HT1080 (cell line): ENCODE measurements at places on chromosomes 1 and 21.

DNA sequence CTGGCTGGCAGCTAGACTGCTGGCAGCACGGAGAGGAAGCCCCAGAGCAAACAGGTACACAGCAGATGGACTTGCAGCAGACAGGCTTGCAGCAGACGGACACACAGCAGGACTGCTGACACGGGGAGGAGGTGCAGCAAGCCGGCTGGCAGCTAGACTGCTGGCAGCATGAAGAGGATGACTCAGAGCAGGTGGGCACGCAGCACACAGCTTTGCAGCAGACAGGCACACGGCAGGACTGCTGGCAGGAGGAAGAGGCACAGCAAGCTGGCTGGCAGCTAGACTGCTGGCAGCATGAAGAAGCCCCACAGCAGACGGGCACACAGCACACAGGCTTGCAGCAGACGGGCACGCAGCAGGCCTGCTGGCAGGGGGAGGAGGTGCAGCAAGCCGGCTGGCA lies 498 bp downstream of the KRTAP10-2 start:
- peak; percentile 49 for DNase-seq

DNA sequence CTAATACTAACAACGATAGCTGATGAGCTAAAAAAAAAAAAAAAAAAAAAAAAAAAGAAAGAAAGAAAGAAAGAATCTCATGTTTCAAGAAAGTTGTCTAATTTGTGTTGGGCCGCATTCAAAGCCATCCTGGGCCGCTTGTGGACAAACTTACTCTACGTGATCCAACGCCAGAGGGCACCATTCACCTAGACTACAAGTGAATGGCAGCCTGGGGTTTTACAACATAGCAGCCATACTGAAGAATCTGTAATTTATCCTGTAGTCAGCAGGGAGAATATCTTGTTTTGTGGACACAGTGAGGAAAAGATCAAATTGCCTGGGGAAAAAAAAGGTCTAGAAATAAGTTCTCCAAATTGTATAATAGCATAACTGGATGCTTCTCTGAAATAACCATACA lies 47.0 kb downstream of the CYP2J2 start:
- peak; percentile 56 for DNase-seq

- no peak for DNase-seq
These were observed 6.7 kb downstream of the ADIPOR1 start for GRCh38 chr1:202951437-202951836.

DNA sequence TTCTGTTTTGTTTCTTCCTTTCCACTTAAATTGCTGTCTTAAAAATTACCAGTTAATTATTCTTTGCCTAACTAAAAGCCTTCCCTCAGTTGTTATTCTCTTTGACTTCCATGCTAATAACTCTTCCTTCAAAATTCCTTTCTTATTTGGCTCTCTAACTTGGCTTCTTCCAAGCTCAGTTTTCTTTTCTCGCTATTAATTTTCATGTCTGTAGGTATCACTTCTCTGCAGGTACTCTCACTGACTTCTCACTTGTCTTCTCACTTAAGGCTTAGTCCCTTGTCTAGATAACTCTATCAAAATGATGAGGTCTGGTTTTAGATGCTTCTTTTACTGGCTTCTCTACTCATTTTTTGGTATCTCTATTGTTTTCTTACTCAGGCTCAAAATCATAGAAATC lies 10.1 kb downstream of the CDC7 start:
- no peak for DNase-seq

DNA sequence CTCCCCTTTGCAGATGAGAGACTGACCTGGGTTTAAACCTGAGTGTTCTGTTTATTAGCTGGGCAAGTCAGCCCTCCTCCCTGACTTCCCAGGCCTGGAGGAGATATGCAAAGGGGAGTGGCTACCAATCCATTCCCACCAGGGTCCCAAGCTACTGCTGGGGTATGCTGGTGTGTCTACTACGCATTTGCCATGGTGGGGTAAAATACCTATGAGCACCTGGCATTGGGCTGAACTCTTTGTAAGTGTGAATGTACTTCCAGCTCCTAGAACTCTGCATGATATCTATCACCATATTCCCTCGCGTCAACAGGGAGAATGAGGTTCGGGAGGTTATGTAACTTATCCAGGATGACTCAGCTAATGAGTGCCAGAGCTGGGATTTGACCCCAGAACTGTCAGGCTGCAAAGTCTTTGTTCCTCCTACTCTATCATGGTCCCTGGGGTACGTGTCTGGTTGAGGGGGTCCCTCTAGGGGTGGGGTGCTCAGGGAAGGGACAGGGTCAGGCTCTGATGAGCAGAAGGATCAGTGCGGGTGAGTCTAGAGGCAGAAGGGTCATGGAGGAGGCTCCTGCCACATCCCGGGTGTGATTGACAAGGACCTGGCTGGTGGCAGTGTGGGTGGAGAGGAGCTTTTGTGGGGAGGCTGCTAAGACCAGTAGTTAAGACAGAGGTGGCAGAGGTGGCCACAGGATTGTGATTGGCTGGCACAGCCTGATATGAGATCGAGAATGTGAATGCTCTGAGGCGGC lies 16.7 kb downstream of the AMPD2 start:
- DNase-seq, result peak; percentile 51

DNA sequence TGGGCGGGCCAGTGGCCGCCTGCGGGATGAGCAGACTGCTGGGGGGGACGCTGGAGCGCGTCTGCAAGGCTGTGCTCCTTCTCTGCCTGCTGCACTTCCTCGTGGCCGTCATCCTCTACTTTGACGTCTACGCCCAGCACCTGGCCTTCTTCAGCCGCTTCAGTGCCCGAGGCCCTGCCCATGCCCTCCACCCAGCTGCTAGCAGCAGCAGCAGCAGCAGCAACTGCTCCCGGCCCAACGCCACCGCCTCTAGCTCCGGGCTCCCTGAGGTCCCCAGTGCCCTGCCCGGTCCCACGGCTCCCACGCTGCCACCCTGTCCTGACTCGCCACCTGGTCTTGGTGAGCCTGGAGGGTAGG lies 2.1 kb downstream of the B4GALT2 start:
- DNase-seq, result no peak

DNA sequence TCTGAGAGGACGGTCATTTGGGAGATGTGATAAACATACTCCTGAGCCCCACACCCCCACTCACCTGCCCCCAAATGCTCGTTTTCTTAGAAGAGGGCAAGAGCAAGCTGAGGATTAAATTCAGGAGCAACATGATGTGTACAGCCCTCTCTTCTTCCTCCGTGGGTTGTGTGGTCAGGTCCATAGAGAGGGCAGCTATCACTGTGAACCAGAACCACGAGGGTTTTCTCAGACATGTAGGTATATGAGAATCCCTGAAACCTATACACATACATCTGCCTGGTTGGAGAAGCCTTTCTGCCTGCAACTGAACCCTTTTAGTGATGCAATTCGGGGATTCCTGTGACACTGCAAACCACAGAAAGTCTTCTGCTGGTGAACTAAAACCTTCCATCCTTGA lies 38.9 kb downstream of the PGM1 start:
- DNase-seq, result no peak

DNA sequence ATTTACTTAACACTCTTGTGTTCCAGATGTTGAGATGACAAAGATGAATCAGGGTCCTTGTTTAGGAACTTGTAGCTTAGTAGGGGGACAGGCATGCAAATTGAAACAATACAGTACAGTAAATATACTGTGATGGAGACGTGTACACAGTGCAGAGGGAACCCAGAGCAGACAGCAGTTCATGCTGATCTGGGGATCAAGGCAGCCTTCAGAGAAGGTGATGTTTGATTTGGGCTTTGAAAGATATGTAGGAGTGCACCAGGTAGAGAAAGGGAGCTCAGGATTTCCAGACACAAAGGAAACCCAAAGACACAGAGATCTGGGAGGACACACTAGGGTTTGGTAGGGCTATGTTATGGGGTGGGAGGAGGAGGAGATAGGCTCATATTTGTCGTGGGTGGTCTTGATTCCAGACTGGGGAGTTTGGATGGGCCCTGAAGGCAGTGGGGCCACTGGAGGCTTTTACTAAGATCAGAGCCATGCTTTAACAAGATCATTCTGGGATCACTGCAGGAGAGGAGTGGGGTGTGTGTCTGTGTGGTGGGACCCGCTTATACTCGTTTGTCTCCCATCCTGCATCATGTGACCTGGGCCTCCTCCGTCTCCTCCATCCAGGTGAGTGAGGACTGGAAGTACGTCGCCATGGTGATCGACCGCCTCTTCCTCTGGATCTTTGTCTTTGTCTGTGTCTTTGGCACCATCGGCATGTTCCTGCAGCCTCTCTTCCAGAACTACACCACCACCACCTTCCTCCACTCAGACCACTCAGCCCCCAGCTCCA lies 7.8 kb downstream of the CHRNB2 start:
- no peak for DNase-seq

DNA sequence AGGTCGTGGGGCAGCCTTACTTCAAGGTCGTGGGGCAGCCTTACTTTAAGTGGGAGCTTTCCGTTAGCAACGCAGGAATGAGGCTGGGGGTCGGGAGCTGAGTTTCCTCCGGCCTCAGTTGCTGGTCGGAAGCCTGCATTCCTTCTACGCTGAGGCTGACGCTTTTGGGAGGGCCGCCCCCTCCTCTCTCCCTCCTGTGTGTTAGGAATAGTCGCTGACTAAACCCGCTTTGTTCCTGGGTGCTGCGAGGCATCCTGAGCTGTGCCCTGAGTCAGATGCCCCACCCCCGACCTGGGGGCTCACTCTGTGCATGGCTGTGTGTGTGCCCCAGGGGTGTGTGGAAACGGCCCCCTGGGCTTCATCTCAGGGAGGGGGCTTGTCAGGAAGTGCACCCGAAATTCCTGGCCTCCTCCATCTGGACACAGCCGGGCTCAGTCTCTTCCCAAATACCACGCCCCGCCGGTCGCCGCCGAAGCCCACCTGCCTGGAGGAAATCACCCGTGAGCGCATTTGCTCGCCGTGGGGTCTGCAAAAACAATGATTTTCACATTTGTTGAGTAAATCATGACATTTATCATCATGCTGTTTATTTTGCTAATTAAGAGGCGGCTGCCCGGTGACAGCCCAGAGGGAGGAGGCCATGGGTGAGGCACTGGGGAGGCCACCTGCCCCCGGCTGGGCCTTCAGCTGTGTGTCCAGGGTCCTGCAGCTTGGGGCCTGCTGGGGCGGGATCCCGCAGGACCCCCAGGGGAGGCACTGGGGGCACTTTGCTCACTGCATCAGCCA lies 121.4 kb downstream of the PRDM16 start:
- no peak for DNase-seq

- DNase-seq, result no peak
These were observed 871.6 kb downstream of the BRINP3 start for GRCh38 chr1:189606047-189606446.

GRCh38 chr1:59704716-59705115 lies 110.0 kb upstream of the HOOK1 start:
- no peak for DNase-seq

- no peak for DNase-seq
These were observed 62.1 kb downstream of the BRWD1 start for GRCh38 chr21:39251326-39251725.
